Right kidney (tissue), 9 donors: ENCODE measurements at places on chromosomes 2 and 18.

GRCh38 chr2:48728840-48729239 is 26.7 kb downstream of the LHCGR start:
- no peak for DNase-seq

DNA sequence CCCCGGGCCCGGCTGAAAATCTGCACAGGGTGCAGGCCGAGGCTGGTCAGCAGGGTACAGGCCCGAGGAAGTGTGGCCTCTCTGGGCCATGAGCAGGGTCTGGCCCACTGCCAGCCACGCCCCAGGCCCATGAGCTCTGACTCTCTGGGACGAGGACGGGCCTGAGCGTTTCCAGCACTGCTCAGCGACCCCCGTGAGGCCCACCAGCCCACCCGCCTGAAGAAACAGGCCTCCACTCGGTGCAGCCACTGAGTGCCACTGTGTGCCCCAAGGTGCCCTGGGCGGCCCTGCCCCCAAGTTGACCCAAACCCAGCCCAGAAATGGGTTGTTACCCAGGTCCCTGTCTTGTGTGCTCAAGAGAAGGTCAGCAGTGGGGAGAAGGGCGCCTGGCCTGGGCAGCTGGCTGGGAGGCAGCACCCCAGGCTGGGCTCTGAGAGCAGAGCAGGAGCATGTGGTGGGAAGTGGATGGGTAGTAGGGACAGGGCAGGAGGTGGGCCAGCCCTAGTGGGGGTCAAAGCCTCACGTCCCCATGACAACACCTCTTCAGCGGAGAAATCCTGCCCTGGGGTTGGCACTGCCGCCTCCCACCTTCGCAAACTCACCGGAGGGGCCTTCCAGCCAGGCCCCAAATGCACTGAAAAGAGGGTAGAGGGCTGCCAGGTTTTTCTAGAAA is 2.1 kb upstream of the SNED1 start:
- DNase-seq = peak; percentile 18

- no peak for DNase-seq
These were observed 14.6 kb upstream of the ITGAV start for GRCh38 chr2:186575302-186575701.

GRCh38 chr2:55087936-55088335 is 37.7 kb upstream of the RTN4 start:
- DNase-seq = no peak

DNA sequence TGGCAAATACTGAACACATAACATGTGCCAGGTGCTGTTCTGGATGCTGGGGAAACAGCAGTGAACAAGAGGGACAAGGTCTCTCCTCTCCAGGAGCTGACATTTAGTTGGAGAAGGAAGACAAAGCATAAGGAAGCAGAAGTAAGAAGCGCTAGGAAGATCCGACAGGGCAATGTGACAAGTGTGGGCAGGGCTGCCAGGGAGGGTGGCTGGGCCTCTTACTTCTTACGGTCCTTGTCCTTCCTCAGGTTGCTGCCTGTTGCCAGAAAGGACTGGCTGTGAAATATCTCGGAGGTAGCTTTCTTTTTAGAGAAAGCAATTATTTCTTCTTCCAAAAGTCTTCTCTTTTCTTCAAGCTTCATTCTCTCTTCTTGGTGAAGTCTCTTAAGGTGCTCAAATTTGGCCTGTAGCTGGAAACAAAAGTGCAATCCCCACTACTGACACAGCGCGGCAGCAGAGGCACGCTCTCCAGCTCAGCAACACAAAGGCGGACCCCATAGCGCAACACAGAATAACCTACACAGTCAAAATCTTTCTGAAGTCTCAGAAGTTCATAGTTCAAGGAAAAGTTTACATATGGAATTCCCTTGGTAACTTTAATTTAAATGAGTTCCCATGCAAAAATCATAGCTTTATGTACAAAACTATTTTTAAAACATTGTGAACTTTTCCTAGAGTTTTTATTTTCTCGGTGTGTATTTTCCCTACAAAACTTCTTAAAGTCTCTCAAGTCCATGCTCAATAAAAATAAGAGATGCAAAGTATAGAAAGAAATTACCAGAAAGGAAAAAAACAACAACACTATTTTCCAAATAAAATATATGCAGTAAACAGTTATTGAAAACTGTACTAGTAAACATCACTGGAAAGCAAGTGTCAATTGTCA is 67.7 kb downstream of the SEPTIN10 start:
- peak; percentile 52 for DNase-seq
